Stimulated activated memory B cell treated with anti-CD40 and anti-IgM and Interleukin-4, amounts not matched to agents 10 μg/mL and 1 μg/mL and 100 μg/mL, for 72 hours (primary cell): ENCODE measurements at places on chromosomes 7 and 10.

GRCh38 chr10:30553626-30554439 lies 75.7 kb downstream of the LYZL2 start:
- ATAC-seq: no peak

DNA sequence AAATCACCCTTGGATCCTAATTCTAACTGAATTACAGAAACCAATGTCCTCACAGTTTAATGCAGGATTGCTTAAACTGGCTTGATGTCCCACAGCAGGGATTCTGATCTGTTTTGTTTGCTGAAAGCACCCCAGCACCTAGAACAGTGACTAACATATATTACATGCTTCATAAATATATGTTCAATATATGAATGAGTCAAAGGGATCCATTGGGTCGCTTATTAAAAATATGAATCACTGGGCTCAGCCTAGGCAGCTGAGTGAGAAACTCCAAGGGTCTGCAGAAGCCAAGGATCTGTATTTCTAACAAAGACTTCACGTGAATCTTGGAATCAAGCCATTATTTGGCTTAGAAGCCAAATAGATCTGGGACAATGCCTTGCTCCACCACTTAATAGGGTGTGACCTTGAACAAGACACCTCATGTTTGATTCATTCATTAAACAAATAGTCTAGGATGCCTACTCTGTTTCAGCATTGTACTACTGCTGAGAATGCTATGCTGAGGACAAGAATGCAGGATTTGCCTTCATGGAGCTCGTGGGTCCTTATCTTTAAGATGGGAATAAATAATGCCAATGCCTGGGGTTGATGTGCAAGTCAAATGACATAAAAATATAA lies 103.4 kb upstream of the DLX6 start:
- no peak for ATAC-seq

DNA sequence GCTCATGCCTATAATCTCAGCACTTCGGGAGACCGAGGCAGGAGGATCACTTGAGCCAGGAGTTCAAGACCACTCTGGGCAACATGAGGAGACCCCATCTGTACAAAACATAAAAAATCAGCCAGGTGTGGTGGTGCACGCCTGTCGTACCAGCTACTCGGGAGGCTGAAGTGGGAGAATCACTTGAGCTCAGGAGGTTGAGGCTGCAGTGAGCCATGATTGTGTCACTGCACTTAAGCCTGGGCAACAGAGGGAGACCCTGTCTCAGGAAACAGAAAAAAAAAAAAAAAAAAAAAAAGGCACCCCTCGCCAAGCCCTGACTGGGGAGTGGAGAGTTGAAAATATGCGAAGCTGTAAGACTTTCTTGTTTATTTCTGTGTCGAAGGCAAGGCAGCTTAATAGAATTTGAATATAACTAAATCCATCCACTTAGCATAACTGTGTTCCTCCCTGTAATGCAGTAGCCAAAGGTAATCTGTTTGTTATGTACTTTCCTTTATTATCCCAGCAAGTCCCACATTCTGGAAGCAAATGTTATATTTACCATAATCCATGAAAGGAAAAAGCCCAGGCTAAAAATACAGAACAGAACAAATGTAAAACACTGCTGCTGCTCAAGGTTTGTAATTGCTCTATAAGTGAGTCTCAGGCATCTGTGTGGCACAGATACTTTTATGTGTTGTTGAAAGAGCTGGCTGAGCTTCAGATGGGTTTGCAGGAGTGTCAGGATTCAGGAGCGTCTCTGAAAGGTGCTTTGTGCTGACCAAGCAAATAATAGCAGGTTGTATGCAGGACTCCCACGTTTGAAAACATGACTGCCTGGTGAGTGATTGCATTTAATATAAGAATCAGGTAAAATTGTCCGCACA lies 127.2 kb downstream of the CELF2 start:
- ATAC-seq: no peak

GRCh38 chr10:61866700-61867368 lies 34.7 kb upstream of the ARID5B start:
- no peak for ATAC-seq

- peak; percentile 60 for ATAC-seq
Measured at GRCh38 chr7:90298145-90299038, 22.7 kb downstream of the FAM237B start.

DNA sequence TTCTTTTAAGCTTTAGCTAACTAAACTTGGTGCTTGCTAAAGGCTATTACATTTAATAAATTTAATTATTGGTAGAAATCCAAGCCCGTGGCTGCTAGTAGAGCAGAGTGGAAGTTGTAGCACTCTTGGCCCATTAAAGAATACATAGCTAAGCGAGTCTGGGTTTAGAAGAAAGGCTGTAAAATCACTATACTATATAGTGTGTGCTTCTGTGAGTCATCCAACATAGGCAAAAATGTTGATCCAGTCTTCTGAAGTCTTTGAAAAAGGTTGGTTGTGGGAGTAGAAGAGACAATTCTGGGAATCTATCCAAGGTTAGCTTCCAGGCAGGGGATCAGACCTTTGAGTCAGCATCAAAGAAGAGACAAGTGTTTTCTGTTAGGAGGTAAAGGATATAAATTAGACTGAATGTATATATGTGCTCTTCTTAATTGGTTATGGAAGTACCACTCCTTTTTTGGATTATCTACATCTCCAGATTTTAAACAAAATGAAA lies 664.2 kb downstream of the NXPH1 start:
- ATAC-seq: no peak

DNA sequence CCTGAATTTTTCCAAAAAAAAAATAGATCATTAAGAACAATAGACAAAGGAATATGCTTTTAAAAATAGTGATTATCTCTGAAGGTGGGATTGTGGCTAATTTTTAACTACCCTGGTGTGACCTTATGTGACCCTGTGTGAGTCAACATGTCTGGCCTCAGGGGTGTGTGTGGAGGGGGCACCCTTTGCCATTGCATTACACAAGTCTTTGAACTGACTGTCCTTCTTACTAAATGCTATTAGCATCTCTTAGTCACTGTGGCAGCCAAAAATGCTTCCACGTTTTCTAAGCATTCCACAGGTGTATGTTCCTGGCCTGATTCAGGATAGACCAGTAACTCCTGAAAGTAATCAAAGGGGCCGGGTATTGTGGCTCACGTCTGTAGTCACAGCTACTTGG lies 175.4 kb downstream of the MGMT start:
- no peak for ATAC-seq

DNA sequence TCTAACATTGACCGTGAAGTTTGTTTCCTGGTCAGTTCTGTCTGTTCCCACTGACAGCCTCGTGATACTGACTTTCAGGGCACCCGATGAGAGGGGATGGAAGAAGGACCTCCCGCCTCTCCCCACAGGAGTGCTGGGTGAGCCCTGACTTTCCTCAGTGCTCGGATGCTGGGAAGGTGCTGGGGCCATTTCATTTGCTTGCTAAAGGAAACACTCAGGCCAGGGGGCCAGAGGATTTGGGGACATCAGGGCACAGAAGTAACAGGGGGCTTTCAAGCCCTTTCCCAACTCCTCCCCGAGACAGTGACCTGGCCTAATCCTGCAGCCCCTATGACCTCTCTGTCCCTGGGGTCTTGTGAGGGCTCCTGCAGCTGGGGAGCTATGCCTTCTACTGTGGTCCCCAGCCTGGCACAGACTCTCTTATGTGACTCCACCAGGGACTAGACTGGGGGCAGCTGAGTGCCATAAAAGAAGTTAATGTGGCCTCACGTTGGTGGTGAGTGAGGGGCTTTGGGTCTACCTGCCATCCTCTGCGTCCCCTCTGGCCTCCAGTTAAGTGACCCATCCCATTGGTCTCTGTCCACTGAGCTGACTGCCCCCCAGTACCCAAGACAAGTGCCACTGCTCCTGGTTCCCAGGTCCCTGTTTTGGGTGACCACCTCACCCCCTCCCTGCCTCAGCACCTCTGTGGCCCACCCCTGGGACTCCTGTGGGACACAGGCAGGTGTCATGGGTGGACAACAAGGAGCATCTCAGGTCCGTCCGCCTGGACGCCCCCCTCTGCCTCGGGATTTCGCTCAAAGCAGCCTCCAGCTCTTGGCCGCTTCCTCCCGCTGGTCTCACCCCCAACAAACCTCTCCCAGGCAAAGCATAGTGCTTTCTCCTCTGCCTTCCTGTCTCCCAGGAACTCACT lies 33.4 kb upstream of the HSPA12A start:
- no peak for ATAC-seq

GRCh38 chr7:128405471-128406313 lies 4.1 kb downstream of the IMPDH1 start:
- peak; percentile 16 for ATAC-seq

DNA sequence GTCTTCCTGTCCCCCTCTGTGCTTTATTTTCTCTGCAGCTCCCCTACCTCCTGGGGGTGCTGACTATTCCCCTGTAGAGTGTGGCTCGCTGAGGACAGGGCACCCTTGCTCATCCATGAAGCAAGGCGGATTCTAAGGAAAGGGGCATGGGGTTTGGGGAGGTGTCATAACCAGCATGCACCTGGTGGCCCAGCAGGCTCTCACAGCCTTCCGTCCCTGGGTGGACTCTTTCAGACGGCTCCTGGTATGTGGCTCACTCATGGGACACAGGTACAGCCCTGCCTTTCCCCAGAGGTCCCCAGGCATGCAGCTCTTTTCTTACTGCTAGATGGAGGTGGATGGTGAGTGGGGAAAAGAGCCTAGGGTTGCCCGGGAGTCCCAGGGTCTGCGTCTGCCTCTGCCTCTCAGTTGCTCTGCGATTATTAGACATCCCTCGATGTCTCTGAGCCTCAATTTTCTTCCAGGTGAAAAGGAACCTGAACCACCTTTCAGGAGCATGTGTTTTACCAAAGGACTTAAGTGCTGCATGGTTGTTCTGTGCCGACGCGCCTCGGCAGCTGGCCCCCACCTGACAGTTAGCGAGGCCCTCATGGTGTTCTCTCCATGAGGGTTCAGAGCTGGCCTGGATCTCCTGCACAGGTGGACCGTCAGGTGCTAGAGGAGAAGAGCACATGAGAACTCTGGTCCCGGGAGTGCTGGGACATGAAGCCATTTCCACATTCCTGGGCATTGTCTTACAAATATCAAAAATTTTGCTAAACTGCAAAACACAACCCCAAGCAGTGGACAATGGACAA lies 172.5 kb upstream of the SHH start:
- no peak for ATAC-seq

GRCh38 chr7:75971961-75972763 lies 22.2 kb downstream of the TMEM120A start:
- ATAC-seq: no peak

DNA sequence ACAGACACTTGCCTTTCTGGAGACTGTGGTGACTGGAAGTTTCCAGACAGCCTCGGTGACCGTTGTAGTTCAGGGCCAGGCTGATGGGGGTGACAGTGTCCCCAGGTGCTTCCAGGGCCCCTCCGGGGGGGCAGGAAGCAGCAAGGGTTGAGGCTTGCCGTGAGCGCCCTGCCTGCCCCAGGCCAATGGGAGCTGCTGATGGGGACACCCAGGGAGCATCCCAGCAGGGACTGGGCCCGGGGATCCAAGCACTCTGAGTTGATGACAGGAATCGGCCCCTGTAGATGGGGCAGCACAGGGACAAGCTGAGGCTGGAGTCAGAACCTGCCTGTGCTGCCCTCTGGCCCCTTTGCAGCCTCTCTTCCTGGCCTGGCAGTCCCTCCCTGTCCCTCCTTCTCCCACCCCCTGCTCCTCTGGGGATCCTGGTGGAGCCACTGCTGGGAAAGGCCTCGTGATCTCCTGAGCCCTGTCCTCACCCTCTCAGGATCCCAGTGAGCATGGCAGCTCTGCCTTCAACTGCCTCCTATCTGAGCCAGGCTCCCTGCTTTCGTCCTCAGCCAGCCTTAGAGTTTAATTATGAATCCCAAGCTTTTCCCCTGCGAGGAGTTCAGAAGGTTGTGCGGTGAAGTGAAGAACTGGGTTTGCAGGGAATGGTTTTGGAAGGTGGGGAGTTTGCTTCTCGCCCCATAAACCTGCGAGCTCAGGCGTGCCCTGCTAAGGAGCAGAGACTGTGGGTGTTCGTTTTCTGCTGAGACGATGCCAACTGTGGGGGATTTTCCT lies 84.7 kb downstream of the ADCY1 start:
- ATAC-seq: no peak

- peak; percentile 93 for ATAC-seq
Measured at GRCh38 chr10:110425684-110426293, 71.9 kb upstream of the DUSP5 start.

- no peak for ATAC-seq
Measured at GRCh38 chr10:72016608-72017300, 52.6 kb downstream of the CHST3 start.

DNA sequence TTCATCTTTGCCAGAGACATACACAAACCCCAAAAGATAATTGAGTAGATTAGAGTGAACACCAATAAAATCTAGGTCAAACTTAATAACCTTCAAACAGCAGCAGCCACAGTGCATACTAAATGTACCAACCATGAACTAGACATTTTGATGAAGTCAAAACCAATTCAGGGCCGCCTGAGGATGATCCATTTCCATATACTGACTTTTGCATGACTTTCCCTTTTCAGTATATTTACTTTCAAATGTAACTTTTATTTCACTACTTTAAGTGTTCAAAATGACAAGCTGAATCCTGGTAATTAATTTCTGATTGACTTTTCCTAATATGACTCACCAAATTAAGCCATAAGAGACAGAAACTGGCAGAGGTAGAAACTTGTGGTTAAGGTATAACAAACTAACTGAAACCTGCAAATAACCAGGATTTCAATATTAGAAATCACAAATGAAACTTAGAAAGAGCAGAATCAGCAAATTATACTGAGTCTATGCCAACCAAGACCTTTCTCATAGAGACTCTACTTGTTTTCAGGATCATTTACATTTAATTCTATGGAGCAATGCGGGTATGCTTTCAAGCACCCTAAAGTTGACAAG lies 171.9 kb upstream of the LRRN3 start:
- no peak for ATAC-seq

- no peak for ATAC-seq
Measured at GRCh38 chr7:107441581-107442422, 28.1 kb upstream of the GPR22 start.

DNA sequence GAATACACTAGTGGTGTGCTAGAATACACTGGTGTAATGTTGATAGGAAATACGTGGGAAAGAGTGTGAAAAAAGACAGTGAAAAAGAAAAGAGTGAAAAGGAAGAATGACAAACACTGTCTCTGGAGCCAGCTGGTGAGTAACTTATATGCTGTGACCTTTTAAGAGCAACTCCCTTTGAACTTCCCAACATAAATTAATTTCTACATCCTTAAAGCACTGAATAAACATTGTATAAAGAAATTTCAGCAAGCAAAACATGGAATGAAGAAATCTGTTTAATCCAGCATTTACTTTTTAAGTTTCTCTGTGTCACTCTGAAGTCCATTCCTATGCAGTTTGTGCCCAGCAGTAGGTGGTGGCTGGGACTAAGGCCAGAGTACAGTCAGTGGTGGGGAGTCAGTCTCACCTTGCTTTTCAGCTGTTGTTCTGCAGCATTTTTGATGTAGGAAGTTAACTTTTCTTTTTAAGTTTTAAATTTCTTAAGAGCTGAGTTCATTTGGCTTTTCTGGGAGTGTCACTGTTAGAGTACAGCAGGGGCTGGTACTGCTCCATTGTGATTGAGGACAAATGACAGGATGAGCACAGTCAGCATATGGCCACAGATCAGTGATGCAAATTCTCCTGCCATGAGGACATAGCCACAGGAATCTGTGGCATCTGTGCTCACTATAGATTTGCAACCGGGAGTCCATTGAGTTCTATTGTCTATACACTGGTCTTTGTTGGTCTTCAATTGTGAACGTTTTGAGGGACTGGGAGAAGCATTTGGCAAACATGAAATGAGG lies 321.8 kb downstream of the ZNF248 start:
- ATAC-seq: no peak

GRCh38 chr7:87628780-87629569 lies 777 bp downstream of the RUNDC3B start:
- peak; percentile 57 for ATAC-seq
